DMS79 (cell line): ENCODE measurements at places on chromosomes 7 and 10.
A peak's percentile ranks its signal among the peaks of the same experiment; 100 is the strongest.

DNA sequence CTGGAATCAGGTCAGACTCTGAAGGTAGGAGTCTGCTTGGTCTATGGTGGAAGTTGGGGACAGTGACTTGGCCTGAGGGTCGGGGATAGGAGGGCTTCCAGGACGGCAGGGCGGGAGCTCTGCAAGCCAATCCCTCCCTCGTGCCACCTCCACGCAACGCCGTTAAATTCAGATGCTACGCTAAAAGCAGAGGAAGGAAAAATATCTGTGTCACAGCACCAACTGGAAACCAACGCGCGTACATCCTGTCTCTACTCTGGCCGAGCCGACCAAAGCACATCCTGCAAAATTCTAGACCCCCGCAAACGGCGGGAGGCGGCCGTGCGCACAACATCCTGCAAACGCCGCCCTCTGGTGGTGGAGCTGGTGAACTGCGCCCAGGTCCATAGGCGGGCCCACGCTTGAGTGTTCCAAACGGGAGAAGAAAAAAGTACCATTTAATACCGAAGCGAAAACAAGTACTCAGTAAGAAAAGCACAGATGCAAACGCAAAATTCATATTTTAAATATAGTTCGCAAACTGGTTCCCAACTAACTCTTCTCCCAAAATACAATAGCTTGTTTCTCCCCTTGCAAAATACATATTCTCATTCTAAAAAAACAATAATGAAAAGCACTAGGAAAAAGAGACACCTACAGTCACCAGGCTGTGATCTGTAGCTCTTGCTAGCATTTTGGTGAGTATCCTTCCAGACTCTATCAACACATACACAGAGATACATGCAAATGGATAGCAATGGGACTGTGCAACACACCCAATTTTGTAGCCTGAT is 45.7 kb upstream of the HSPA12A start:
- DNase-seq: no peak

GRCh38 chr7:8143151-8143874 is 118.7 kb downstream of the ICA1 start:
- DNase-seq: no peak

DNA sequence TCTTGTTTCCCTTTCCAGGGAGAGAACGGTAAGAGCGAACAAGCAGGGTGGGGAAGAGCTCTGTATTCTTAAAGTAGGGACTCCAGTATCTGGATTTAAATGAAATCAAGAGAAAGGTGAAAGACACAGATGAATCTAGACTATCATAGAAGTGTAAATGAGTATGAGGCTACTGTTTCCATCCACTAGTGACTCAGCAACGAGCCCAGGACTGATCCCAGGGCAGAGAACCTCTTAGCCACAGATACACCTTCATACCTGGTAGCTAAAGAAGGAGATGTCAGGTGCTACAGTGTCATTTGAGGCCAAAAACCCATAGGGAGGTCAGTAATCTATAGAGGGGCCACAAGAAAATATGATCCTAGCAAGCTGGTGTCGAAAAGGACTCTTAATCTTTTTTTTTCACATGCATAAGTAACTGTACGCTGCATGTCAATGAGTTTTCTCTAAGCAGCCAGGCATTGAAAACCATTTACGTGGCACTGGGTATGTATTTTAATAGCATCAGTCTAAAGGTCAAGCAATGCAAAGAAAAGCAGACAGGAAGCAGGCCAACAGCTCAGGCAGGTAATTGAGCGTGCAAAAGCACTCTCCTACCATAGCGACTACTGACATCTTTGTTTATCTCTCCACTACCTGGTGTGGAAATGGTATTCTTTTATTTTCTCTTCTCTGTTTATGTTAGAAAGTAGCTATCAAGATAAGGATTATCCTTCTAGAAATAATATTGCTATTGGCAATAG is 91.5 kb upstream of the EGR2 start:
- DNase-seq: no peak

- DNase-seq: no peak
These were observed 90.6 kb downstream of the MTPN start for GRCh38 chr7:135886345-135887132.

- no peak for DNase-seq
These were observed 31.2 kb downstream of the JCAD start for GRCh38 chr10:30028006-30028737.

- no peak for DNase-seq
These were observed 155.1 kb upstream of the MKI67 start for GRCh38 chr10:128281343-128281742.

- DNase-seq: no peak
These were observed 18.7 kb downstream of the MPP7 start for GRCh38 chr10:28284126-28284525.

DNA sequence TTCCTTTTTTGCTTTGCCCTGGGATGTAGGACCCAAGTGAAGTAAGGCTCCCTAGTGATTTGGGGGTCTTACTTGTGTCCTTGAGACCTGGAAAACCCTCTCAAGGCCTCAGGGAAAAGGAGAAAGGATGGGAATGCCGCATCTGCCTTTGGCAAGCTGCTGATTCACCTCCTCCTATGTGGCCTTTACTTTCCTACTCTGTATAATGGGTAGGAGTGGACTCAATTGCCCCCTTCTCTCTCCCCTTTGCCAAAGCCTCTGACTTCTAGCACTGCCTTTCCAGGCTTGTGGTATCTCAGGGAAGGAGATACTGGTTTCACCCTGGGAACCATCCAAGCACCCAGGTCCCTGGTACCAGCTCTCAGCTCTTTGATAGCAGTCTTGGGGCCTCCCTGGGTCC is 35.4 kb downstream of the UNC5B start:
- no peak for DNase-seq

- DNase-seq: no peak
These were observed 89.8 kb upstream of the LRRTM3 start for GRCh38 chr10:66836057-66836456.

DNA sequence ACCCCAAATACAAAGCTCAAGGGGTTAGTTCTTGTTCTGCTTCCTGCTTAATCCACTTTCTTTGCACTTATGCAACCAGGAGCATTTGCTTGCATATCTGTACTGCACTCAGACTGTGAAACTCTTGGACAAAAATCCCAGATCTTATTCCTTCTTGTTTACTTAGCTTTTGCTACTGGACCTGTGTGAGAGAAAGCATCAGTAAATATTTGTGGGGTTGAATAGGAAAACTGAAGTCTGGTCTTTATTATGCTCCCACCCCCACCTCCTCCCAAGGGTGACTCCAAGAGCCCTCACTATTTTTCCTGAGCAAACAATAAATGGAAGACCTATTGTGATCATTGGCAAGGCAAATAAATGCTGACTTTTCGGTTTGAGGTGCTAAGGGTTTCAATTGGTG is 57.1 kb upstream of the VSTM2A start:
- DNase-seq: peak; percentile 37

GRCh38 chr7:96120445-96121225 is 201.3 kb downstream of the SLC25A13 start:
- DNase-seq: no peak

- no peak for DNase-seq
These were observed 9.0 kb upstream of the VSIR start for GRCh38 chr10:71782221-71782916.

DNA sequence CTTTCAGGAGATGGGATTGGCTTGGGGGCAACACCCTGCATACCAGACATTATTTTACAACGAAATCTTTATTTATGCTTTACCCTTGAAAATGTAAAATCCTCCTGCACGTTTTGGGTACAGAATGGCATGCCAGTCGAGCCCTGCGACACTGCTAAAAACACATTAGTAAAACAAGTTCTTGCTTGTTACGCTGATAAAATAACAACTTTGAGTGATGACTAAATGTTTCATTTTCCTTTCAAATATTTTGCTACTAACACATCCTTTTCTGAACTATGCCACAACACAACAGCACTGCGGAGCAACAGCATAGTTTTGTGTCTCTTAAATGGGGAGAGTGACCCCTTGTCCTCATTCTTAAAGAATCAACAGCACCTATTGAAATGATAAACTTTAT is 76.0 kb upstream of the SEMA3D start:
- no peak for DNase-seq

DNA sequence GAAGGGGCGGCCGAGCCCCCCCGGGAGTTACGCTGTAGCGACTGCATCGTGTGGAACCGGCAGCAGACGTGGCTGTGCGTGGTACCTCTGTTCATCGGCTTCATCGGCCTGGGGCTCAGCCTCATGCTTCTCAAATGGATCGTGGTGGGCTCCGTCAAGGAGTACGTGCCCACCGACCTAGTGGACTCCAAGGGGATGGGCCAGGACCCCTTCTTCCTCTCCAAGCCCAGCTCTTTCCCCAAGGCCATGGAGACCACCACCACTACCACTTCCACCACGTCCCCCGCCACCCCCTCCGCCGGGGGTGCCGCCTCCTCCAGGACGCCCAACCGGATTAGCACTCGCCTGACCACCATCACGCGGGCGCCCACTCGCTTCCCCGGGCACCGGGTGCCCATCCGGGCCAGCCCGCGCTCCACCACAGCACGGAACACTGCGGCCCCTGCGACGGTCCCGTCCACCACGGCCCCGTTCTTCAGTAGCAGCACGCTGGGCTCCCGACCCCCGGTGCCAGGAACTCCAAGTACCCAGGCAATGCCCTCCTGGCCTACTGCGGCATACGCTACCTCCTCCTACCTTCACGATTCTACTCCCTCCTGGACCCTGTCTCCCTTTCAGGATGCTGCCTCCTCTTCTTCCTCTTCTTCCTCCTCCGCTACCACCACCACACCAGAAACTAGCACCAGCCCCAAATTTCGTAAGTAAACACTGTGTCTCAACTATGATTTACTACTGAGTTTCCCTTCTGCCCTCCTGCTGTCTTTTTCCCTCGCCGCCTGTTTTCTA is 666 bp downstream of the NRG3 start:
- no peak for DNase-seq

- DNase-seq: no peak
These were observed 8.2 kb downstream of the ECHDC3 start for GRCh38 chr10:11750420-11750819.

DNA sequence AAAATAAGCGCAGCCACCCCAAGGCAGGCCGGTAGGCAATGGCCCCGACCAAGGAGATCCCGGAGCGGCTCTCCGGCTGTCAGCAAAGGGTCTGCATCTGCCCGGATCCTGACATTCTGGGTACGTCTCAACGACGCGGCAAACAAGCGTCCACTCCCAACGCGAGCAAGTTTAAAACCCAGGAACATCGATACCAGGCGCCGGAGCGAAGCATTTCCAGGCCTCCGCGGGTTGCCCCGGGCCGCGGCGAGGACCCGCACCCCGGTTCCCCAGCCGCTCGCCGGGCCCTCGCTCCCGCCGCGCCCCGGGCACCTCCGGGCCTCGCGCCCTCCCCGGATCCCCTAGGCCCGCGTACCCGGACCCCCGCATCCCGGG is 453 bp downstream of the URGCP start:
- peak; percentile 24 for DNase-seq

GRCh38 chr7:128714701-128715495 is 24.3 kb upstream of the CALU start:
- no peak for DNase-seq

DNA sequence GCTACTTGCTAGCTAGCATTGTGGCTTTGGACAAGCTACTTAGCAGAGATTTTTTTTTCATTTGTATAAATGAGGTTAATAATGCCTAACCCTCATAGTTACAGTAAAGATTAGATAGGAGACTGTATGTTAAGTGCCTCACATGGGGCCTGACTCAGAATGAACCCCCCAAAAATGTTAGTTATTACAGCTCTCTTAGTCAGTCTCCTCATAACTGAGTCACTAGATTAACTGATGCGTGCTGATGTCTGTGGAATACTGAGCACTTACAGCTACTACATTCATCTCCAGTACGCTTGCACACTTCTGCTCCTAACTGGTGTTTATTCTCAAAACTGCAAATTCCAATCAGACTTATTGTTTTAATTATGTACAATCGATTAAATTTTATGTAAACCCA is 315.3 kb downstream of the SNX13 start:
- DNase-seq: no peak

GRCh38 chr7:158559356-158559755 is 28.3 kb downstream of the PTPRN2 start:
- no peak for DNase-seq

GRCh38 chr10:8594176-8594575 is 539.7 kb downstream of the GATA3 start:
- no peak for DNase-seq

DNA sequence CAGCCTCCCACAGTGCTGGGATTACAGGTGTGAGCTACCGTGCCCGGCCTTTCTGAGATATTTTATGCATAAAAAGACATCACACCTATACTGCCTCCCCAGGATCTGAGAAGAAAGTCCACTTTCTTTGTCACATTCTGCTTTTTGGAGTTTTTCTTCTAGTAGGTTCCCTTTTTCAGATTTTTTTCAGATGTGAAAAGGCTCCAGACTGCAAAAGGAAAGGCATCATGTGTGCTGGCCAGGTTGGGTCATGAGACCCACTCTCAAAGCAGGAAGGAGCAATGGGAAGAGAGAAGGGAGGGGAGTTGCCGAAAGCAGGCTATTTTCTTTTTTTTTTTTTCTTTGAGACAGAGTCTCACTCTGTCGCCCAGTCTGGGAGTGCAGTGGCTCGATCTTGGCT is 10.8 kb downstream of the BLVRA start:
- DNase-seq: no peak

GRCh38 chr10:99758211-99758891 is 24.1 kb upstream of the ABCC2 start:
- DNase-seq: no peak

DNA sequence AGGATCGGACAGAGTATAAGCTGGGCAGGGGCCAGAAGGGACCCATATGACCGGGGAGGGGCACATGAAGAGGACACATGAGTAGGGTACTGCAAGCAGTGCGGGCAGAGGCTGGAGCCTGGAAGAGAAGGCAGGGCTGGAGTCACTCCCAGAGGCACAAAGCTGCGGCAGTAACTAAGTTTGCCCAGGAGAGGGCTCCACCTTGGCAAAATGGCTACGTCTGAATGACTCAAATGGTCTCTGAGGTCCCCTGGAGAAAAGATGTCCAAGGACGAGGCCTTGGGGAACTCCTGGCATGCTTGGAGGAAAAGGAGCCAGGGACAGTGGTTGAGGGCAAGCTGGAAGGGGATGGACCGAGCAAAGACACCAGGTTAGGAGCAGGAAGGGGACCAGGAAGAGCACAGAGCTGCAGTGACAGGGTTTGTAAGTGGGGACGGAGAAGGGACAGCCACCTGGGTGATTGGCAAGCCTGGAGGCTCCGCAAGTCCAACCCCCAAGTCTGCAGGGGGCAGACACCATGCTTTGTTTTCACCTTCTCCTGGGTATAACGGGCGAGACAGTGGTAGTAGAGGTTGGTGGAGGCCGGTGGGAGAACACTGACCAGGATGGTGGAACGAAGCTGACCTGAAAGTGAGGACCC is 43.1 kb upstream of the LBX1 start:
- DNase-seq: peak; percentile 26

- no peak for DNase-seq
These were observed 221.7 kb downstream of the CDK14 start for GRCh38 chr7:90817846-90818245.

DNA sequence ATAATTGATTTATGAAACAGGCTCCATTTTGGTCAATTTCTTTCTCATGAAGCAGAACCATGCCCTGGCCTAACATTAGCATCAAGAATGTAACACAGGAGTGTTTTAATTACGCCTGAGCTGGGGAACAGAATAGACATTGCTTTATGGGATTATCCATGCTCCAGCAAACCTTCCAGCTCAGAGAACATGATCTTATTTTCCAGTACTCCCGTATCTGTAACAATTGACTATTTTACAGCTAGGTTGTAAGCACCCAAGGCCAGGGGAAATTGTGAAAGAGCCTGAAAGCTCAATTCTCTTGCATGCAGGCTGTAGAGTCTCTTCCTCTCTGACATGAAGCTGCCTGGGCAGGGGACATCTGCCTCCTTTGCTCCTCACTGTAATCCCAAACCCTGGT is 30.8 kb upstream of the CRYGN start:
- no peak for DNase-seq
